Peyer's patch (tissue), 4 donors: ENCODE measurements at places on chromosomes 13 and 19. TPM values are rescaled to one million over a fixed set of nuclear protein-coding genes. Genes with fewer than 3 reads are reported as not detected.

GRCh38 chr19:10761443-10762250 is 43.8 kb downstream of the DNM2 start:
- H3K27ac ChIP-seq: peak overlapping the region; percentile 95
- peaks cover 80% of the 10 kb centered on the region for H3K4me1 ChIP-seq
- no peak overlapping the region for H3K4me3 ChIP-seq
- peaks cover 37% of the 10 kb centered on the region for H3K36me3 ChIP-seq
- no peaks in the 10 kb centered on the region for H3K27me3 ChIP-seq
- DNase-seq: no peak

DNA sequence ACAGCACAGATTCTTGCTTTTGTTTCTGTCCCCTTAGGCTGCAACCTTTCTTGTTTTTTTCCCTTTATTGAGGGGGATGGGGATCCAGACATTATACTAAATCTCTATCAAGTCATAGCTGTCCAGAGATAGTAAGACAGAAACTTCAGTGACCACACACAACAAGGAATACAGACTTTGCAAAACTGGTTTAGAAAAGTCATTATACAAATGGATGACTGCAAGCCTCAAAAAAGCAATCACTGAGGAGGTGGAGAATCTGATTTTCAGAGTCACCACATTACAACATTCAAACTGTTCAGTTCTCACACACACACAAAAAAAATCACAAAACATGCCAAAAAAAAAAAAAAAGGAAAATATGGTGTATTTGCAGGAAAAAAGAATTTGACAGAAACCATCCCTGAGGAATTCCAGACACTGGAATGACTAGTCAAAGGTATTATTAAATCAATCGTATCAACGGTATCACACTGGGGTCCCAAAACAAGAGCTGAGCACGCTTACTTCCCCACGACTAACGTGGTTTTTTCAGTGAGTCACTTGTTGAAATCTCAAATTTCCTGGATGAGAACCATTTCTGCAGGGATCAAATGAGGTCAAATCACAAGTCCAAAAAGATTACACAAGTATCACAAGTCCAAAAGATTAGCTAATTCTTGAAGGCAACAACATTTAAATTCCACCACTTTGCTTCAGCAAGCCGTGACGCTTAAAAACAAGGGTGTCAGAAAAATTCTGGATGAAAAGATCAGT is 41.2 kb downstream of the USP12 start:
- peak overlapping the region; percentile 22 for H3K27ac ChIP-seq
- no peaks in the 10 kb centered on the region for H3K27me3 ChIP-seq
- no peaks in the 10 kb centered on the region for H3K4me1 ChIP-seq
- no peak for DNase-seq

GRCh38 chr19:2791876-2792275 is 6.6 kb downstream of the THOP1 start:
- no peak overlapping the region for H3K27ac ChIP-seq
- no peaks in the 10 kb centered on the region for H3K27me3 ChIP-seq
- H3K36me3 ChIP-seq: peaks cover 18% of the 10 kb centered on the region
- H3K4me3 ChIP-seq: no peak overlapping the region
- H3K4me1 ChIP-seq: no peaks in the 10 kb centered on the region
- DNase-seq: no peak

- no peaks in the 10 kb centered on the region for H3K27me3 ChIP-seq
- DNase-seq: no peak
- H3K4me3 ChIP-seq: no peak overlapping the region
- no peaks in the 10 kb centered on the region for H3K36me3 ChIP-seq
- H3K4me1 ChIP-seq: no peaks in the 10 kb centered on the region
Observed at GRCh38 chr13:72246396-72246795, 379.4 kb upstream of the DACH1 start.

GRCh38 chr13:53167561-53167960 is 138.9 kb downstream of the OLFM4 start:
- DNase-seq: no peak
- no peaks in the 10 kb centered on the region for H3K27me3 ChIP-seq
- no peaks in the 10 kb centered on the region for H3K36me3 ChIP-seq

DNA sequence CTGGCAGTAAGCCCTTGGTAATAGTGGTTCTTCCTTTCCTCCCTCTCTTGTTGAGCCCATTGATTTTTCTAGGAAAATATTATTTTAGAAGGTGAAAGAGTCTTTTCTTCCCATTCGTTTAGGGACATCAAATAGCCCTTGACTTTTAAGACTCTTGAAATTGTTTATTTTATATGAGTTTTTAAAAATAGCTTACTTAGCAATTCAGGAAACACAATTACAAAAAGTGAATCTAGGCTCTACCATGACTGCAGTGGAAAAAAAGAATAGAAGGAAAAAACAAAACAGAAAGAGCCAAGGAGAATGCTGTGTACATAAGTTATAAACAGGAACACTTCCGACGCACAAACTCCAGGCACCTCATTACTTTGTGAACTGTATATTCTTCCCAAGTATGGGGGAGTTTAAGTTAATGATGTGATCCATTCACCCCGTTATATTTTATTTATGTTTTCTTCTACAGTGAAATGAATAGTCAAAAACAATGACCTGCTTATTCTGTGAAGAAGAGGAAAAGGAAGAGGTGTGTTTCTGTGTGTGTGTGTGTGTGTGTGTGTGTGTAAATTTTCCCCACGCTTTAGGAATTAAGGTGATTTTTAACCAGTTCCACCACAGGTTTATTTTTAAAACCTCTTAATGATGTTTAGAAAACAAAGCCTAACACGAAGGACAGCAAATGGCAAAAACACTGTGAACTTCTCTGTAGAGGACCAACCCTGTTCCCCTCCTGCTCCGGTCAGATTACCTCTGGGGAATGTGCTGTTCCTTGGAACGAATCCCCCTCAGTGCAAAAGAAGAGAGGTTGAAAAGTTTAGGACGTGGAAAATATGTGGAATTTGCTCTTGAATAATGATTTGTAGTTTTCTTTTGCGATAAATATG is 266.3 kb downstream of the KLF5 start:
- H3K36me3 ChIP-seq: no peaks in the 10 kb centered on the region
- no peak for DNase-seq
- H3K27ac ChIP-seq: peak overlapping the region; percentile 15
- H3K4me1 ChIP-seq: peaks cover 5% of the 10 kb centered on the region

DNA sequence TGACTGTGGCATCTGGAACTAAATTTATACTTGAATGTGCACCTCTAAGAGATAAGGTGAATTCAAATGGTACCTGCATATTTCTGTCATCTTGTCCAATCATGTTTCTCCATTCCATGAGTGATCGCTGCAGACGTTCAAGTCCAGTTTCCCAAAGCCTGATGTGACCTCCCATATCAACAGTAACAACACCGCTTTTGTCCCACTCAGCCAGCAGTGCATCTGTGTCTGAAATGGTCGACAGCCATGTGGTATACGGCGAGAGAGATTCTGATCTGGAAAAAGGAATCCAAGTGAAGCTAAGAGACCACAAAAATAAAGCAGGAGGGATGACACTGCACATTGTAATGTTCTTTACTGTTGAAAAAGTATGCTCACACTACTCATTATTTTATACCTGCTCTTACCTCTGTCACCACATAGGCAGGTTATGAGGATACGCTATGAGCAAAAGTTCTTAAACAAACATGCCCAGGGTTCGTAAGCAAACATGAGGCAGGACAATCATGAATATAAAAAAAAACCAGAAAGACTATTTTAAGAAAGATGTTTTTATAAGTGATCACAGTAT is 213.6 kb downstream of the RGCC start:
- H3K4me1 ChIP-seq: no peaks in the 10 kb centered on the region
- no peak overlapping the region for H3K27ac ChIP-seq
- DNase-seq: no peak
- H3K36me3 ChIP-seq: no peaks in the 10 kb centered on the region

- no peaks in the 10 kb centered on the region for H3K36me3 ChIP-seq
- H3K27me3 ChIP-seq: no peaks in the 10 kb centered on the region
- no peaks in the 10 kb centered on the region for H3K4me1 ChIP-seq
- peak; percentile 40 for DNase-seq
Observed at GRCh38 chr19:35776102-35776788, 881 bp downstream of the ARHGAP33 start.

- no peak overlapping the region for H3K4me3 ChIP-seq
- no peaks in the 10 kb centered on the region for H3K4me1 ChIP-seq
- H3K27me3 ChIP-seq: no peaks in the 10 kb centered on the region
- peak; percentile 40 for DNase-seq
- peaks cover 100% of the 10 kb centered on the region for H3K36me3 ChIP-seq
Observed at GRCh38 chr19:18861235-18861634, 29.5 kb downstream of the UPF1 start.

GRCh38 chr13:73287831-73288230 is 229.0 kb downstream of the KLF5 start:
- no peak overlapping the region for H3K27ac ChIP-seq
- no peaks in the 10 kb centered on the region for H3K36me3 ChIP-seq
- no peaks in the 10 kb centered on the region for H3K4me1 ChIP-seq
- no peak overlapping the region for H3K4me3 ChIP-seq

Gene DIRAS1
- total RNA-seq: 0.18 TPM

Gene ZNF729
- not detected for total RNA-seq

Gene SBK2
- total RNA-seq: not detected

Gene LSR
- 173 TPM for total RNA-seq

Gene KLK8
- not detected for total RNA-seq

Gene PGLYRP2
- not detected for total RNA-seq

Gene PLPPR3
- total RNA-seq: not detected

Gene TNFRSF19
- 1.2 TPM for total RNA-seq

Gene LILRB5
- 6.1 TPM for total RNA-seq

Gene C19orf85
- total RNA-seq: not detected
